ENCODE measurements at places on chromosomes 7 and 10.

DNA sequence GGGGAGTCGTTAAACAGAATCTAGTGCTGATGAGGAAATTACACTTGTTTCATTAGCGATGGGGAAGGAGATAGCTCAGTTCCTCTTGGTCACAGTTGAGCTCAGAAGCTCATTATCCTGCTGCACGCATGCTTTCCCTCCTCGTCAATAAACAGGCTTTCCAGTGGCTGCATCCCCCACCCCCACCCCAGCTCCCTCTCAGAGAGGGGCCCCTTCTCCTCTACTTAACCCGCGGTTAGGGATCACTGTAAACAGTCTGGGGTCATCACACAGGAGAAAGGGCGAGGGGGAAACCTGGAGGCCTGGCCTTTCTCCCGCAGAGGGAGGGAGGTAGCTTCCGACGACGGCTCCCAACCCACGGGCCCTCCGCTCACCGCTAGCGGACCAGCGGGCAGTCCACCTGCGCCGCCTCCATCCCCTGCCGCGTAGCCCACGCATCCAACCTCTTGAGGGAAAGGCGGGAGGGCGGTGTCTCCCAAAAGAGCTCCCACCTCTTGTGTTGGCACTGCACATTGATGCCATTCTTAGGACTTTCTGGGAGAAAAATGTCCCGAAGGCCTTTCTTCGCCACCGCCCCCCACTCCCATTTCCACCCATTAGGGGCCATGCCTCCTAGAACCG is 80.8 kb downstream of the PAX2 start:
- DNase-seq = no peak

DNA sequence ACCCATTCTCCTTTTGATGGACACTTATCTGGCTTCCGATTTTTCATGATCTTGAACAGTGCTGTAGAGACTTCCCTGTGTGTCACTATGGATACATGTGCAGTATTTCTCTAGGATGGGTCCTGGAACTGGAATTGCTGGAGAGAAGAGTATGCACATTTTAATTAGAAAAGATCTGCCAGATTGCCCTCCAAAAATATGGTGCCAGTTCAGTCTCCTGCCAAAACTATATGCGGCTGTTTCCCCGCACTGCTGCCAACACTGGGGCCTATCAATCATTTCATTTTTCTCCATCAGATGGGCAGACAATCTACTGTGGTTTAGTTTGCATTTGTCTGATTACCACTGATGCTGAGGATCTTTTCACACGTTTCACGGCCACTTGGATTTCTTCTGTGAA is 105.0 kb downstream of the SH2D4B start:
- DNase-seq = no peak

DNA sequence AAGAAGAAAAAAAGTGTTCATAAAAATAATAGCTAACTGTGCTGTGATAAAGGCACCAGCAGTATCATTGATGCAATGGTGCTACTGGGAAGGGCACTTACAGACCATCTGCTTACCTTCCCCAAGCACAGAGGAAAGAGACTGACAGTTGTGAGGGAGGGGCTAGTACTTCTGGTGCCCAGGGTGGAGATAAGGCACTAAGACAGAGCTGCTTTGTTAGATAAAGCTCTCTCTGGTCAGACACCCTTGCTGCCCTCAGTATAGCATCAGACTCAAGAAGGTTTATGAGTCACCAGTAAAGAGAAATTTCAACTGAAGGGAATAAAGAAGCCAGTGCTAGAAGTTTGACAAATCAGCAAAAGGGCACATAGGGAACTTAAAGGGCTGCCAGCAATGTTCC is 325.6 kb downstream of the HPSE2 start:
- no peak for DNase-seq

GRCh38 chr10:87622314-87623004 is 37.2 kb upstream of the PAPSS2 start:
- no peak for DNase-seq

- no peak for DNase-seq
Observed at GRCh38 chr10:132827861-132828539, 42.1 kb upstream of the NKX6-2 start.

DNA sequence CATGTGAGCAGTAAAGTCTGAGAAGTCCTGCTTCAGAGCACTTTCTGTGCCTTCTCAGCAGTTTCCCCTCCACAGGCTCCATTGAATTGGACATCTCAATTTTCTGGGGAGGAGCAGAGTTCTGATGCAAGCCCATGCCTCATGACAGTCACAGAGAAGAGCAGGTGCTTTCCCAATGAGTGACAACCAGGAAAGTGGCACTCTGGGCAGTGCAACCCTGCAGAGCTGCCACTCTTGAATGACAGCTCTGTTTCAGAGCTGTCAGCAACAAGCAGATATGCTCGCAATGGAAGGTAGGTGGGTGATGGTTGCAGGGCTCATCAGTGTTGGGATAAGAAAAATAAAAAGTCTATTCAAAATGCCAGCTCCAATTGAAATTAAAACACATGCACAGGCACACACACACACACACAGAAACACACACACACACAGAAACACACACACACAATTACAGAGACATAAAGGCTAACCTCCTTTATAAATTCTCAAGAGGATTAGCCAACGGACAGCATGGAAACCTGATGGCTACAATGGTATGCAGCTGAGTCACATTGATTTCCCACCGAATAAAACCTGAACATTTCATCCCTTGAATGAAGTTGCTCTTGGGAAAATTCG is 50.5 kb downstream of the C10orf67 start:
- DNase-seq = no peak

- no peak for DNase-seq
Observed at GRCh38 chr7:95687759-95688343, 84.5 kb upstream of the DYNC1I1 start.

DNA sequence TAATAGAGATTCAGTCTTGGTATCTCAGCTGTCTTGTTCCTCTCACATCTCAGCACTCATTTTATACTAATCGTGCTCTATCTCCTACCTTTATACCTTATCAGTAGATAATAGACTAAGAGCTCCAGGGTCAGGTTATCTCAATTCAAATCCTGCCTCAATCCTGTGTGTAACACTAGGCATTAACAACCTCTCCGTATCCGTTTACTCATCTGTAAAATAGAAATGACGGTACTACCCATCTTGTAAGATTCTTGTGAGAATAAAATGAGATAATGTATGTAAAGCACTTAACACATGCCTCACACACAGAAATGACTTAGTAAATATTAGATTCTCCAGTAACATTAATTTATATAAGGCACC is 622 bp upstream of the P4HA1 start:
- DNase-seq = no peak

GRCh38 chr7:36951257-36951697 is 227.0 kb upstream of the AOAH start:
- no peak for DNase-seq

DNA sequence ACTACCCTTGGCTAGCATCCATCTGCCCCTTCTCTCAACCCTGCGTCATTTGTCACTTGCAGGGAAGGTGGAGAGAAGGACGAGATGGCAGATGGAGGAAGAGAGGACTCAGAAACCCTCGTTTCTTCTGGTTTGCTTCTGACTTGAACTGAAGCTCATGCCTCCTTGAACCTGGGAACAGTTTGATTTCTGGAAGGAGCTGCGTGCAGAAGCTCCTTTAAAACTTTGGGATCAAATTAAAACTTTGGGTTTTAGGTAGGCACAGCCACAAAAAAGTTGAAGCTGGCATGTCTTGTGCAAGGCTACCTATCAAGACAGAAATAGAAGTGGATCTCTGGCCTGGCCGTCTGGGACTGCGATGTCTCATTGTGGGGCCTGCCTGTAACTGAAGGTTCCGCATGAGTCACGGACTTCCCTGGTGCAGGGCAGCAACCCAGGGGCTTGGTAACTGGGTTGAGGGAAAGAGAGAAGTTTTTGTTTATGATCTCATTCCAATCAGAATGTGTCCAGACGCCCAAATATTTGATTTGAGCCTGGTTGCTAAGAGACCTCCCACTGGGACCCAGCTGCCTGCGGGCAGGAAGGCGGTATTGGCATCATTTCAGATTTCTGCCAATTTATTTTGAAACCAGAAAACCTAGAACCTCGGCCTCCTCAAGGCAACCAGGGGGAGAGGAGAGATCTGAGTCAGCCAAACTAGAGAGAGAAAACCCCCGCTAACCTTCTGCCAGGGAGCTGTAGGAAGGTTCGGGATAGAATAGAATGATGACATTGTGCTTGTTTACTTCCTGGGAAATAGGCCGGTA is 15.8 kb upstream of the CAMK1D start:
- no peak for DNase-seq

DNA sequence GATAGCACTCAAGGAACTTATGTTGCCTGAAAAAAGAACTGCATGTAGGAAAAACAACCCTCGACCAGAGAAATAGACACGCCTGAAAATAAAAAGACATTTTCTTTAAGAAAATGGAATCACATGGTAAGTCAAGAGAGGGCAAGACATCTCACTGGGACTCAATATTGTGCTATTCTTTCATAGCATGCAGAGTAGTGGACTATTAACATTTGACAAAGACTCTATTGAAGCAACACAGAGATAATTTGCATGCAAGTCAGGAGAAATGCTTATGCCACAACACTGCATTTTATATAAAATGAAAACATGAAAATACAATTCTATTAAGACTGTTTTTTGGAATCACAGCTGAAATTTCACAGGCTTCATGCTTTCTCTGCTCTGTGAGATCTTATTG is 77.9 kb upstream of the RHOBTB1 start:
- no peak for DNase-seq

GRCh38 chr7:22649686-22650085 is 77.3 kb upstream of the IL6 start:
- no peak for DNase-seq

- no peak for DNase-seq
Observed at GRCh38 chr10:33223326-33224000, 111.0 kb downstream of the NRP1 start.

DNA sequence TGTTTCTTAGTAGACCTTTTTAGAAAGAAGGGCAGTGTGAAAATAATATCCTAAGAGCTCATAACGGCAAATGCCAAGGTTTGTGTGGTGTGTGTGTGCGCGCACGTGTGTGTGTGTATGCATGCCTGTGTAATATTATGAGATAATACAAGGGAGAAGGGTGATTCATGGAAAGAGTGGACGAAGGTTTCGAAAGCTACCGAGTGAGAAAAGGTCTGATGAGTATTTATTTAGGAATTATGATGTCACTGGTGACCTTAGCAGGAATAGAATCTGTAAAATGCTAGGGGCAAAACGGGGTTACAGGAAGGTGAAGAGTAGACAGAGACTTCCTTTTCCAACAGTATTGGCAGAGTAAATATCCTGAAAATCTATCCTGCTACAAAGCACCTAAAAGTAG is 107.3 kb downstream of the AHR start:
- no peak for DNase-seq

DNA sequence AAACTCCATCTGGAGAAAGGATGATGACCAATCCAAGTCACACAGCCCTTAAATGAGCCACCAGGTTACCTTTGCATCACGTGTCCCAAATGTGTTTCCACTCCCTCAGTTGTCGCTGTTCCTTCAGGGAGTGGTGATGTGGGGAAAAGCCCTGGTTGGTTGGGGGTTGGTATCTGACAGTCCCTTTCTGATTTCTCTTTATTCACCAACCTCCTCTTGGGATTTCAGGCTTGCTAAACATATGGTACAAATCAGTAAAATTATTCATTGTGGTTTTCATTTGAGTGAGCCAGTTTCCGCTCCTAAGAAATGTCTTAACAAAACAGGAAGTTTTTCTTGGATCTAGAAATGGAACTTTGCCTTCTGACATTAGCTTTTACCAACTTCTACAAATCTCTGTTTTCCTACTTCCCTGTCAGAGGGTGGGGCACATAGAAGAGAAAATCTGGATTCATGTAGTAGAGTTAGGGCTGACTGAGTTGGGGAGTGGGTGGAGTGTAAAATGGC is 40.0 kb upstream of the KMT2E start:
- DNase-seq = no peak

DNA sequence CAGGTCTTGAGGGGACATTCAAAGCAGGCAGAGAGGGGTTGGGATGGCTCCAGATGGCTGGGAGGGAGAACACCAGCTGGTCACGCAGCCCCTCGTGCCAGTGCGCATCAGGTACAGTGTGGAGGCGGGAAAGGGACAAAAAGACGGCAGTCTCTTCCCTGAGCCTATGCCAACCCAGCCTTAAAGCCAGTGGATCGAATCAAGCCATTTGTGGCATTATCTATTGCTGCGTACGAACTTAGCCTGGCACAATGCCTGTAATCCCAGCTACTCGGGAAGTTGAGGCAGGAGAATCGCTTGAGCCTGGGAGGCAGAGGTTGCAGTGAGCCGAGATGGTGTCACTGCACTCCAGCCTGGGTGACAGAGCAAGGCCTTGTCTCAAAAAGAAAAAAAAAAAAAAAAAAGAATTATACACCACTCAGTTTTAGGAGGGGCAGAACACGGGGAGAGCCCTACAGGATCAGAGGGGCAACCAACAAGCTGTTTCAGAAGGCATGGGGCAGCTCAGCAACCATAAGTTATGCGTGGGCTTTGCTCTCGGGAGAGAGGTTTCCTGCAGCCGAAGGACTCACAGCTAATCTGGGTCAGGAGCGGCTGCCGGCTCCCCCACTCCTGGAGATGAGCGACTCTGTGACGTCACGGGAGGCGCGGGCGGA is 356 bp upstream of the NDUFB2 start:
- DNase-seq = peak; percentile 90

GRCh38 chr10:129774736-129775401 is 189.2 kb downstream of the EBF3 start:
- no peak for DNase-seq

GRCh38 chr10:91694170-91694794 is 61.4 kb upstream of the PPP1R3C start:
- DNase-seq = no peak

DNA sequence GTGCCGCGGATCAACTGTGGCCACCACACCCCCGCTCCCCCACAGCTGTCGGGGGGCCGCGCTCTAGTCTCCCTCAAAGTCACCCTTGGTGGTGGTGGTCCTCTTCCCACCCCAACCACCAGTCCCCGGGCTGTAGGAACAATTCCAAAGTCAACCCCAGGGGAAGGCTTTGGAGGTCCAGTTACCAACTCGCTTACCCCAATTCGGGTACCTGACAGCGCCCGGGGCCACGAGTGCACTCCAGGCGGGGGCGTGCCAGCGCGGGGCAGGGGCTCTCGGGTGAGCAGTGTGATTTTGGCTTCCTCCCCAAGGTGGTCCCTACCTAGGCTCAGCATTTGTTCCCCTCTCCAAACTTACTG is 584 bp upstream of the ZMIZ1 start:
- DNase-seq = no peak

DNA sequence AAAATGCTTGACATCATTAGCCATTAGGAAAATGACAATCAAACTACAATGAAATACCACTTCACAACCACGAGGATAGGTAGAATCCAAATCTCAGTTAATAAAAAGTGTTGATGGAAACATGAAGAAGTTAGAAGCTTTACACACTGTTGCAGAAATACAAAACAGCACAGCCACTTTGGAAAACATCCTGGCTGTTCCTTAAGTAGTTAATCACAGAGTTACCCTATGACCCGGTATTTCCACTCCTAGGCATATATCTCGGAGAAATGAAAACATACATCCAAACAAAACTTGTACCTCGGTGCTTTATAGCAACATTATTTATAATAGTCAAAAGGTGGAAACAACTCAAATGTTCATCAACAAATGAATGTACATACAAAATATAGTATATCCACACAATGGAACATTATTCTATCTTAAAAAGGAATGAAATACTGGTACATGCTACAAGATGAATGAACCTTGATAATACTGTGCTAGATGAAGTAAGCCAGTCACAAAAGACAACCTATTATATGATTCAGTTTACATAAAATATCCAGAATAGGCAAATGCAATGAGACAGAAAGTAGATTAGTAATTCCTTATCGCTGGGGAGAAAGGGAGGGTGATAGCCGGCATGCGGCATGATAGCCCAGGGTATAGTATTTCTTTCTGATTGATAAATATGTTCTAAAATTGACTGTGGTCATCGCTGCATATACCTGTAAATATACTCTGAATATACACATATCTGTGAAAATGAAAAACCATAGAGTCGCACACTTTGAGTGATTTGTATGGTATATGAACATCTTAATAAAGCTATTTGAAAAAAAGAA is 1.9 kb downstream of the VWDE start:
- DNase-seq = no peak

Measured in activated gamma-delta T cell treated with anti-CD3 and anti-CD28 coated beads, Interleukin-2, amount 50 U/mL, for 16 hours (primary cell).